ENCODE measurements at places on chromosomes 6 and 20. TPM values are rescaled to one million over a fixed set of nuclear protein-coding genes. Genes with fewer than 3 reads are reported as not detected.

Gene SMOC2
- total RNA-seq = 217 TPM

Gene MPIG6B
- total RNA-seq = not detected

Gene RIN2
- total RNA-seq = 50.8 TPM

Gene DCBLD1
- total RNA-seq = 10.1 TPM

Gene SULF2
- 82.0 TPM for total RNA-seq

Gene SNTA1
- total RNA-seq = 26.8 TPM

Gene AGER
- total RNA-seq = 1.4 TPM

Gene MCUR1
- 8.5 TPM for total RNA-seq

Gene MICB
- 1.8 TPM for total RNA-seq

Gene GABRR1
- not detected for total RNA-seq

Gene GPANK1
- total RNA-seq = 17.9 TPM

Gene VWA7
- total RNA-seq = 0.54 TPM

- ATAC-seq = no peak
Observed at GRCh38 chr6:135395136-135395535, 102.4 kb downstream of the AHI1 start.

- no peak for ATAC-seq
Observed at GRCh38 chr6:120496661-120497060, 837.6 kb downstream of the TBC1D32 start.

DNA sequence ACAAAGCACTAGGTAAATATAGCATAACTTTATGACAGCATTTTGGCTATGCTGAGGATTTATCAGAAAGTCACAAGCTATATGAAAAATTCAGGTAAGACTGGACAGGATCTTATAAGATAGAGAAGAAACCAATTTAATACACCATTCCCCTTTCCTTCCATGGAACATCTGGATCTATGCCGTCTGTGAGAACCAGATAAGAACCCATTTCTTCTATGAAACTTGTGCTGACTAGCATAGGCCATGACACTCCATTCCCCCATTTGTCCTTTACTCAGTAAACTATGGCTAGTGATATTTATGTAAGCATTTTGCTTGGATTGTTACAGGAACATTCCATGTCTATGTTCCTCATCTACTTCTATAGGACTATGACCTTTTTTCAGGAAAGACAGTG is 437.7 kb downstream of the ADGRB3 start:
- ATAC-seq = no peak

GRCh38 chr20:20369250-20370093 is 1.6 kb downstream of the INSM1 start:
- ATAC-seq = no peak

DNA sequence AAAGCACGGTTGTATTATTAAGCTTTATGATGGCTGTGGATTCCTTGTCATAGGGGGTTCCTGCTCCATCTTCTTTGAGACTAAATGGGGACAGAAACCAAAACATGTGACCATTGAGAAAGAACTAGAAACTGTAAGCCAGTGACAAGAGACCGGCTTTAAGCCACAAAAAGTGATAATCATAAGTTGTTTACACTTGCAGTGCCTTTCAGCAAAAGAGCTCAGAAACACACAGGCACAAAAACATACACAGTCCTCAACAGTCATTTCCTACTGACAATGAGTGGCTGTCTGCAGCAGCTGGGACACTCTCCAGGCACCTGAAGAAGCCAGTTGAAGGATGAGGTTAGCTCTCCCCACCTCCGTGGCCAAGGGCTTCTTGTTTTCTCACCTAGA is 20.0 kb upstream of the UBE2J1 start:
- no peak for ATAC-seq

DNA sequence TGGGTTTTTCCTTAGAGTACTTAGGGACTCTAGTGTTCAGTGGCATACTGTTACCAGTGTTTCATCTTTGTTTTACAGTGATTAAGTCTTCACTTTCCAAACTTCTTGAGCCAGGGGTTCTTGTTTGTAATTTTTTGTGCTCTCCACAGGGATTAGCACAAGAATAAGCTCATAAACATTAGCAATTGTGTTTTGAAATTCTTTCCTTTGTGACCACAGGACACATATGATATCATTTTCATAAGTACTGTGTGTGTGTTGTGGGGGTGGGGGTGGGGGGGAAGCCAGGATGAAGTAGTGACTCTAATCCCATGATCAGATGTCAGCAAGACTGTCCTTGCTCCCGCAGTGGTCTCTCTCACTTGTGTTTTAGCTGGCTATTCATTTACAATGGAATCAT is 101.5 kb upstream of the SCP2D1 start:
- ATAC-seq = no peak

DNA sequence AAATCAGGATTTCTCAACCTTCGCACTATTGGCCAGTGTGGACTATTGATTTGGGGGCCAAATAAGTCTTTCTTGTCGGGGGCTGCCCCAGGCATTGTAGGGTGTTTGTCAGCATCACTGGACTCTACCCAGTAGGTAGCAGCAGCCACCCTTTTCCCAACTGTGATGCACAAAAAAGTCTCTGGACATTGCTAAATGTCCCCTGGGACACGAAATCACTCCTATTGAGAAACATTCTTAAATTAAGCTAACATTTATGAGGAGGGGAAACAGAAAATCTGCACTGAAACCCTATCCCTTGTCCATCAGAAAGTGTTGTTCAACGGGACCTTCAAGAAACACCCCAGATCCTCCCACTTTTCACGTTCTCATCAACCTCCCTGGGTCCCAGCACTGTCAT is 54.2 kb downstream of the NFATC2 start:
- no peak for ATAC-seq

GRCh38 chr6:106648651-106649308 is 19.4 kb downstream of the QRSL1 start:
- ATAC-seq = no peak

DNA sequence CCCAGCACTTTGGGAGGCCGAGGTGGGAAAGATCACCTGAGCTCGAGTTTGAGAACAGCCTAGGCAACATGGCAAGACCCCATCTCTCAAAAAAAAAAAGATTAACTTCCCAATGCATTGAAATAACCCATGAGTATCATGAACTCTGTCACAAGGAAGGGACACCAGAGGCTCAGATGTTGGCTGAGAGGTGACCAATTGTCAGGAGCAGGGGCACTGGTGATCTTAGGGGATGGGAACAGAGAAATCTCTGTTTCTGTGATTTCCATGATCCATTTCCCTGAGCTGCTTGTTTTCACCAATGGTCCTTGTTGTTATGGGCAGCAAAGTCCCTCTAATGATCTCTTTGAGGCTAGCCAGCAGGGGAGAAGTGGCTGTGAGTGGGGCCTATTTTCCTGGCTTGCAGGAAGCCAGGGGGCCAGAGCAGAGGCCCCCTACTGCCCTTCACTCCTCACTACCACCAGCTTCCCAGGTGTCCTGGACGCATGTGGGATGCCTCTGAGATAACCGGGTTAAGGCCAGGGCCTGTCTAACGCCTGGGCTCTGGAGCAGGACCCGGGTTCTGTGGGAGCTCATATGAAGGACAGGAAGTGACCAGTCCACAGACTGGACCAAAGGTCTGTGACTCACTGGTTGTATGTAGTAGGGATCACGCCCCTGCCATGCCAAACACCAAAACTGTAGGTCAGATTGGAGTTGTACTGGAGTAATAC is 54.4 kb downstream of the PCNA start:
- no peak for ATAC-seq

GRCh38 chr6:116572162-116572561 is 858 bp downstream of the RWDD1 start:
- ATAC-seq = no peak

DNA sequence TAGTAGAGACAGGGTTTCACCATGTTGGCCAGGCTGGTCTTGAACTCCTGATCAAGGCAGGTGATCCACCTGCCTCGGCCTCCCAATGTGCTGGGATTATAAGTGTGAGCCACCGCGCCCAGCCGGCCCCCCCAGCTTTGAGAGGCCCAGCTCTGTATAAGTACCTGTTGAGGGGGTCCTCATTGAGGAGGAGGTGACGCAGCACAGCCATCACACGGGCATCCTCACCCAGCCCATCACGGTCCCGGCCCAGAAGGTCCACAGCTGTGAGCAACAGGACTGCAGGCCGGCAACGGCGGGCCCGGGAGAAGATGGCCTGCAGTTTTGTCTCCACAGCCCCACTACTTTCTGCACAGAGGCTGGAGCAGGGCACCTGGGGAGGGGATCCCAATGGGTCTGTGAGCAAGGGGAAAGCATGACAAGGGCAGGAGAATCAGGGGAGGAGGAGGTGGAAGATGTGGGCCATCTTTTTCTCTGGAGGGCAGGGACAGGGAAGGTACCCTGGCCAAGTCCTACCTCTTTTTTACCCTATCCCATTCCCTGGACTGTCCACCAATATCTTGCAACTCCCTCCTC is 7.7 kb downstream of the GNMT start:
- ATAC-seq = no peak

GRCh38 chr6:52186075-52186474 is at the start of gene IL17A:
Gene IL17A (plus strand): TSS chr6:52186375. CDS start chr6:52186432, 57 bp downstream.
- ATAC-seq = no peak

DNA sequence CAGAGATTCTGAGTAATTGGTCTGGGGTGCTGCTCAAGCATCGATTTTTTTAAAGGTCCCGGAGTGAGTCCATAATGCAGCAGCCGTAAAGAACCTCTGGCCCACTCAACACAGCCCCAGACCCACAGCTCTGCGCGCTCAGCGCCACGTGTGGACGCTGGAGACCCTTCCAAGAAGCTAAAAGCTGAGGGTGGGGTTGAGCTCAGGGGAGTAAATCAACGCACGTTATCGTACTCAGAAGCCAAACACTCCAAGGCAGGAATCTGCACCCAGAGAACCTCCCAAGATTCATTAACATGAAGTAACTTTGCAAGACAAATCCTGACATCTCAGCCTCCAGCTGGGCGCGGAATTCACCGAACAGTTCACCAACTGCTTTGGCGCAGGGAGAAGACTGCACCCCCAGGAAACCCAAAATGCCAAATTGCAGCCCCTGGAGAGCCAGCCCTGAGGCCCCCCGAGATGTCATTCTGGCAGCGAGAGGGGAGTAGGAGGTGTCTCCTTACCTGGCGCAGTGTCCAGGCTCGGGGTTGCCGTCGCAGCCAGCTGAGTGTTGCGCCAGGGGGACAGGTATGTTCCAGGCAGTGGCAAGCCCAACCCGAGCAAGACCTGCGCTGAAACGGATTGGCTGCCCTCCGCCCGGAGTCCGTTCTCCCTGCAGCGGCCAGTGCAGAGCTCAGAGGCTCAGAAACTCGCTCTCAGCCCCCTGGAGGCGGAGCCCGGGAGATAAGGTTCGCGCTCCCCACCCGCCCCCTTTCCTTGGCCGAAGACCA is at the start of gene COL21A1:
Gene COL21A1 (minus strand): TSS at position 700 of the 773 bp plus-strand sequence. CDS start 64,962 bp downstream, outside the sequence.
- ATAC-seq = peak; percentile 70

- no peak for ATAC-seq
Observed at GRCh38 chr20:57708694-57709673, 831 bp downstream of the PMEPA1 start.

GRCh38 chr6:56573624-56574023 is 69.1 kb downstream of the DST start:
- ATAC-seq = no peak

DNA sequence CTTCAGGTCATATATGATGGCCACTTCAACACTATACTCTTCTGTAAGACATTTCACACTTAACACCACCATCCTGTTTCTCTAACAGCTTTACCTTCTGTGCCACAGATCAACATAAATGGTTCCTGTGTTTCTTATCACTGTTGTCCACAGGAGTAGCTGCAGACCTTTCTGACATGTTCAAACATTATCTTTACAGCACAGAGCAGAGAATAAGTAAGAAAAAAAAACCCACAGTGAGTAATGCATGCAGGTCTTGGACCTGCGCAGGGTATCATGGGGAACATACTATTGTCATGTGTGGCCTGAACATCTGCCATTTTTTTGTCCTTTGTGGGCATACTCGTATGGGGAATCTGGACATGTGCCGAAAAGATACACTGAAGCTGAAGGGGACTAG is 161.9 kb downstream of the KIF16B start:
- ATAC-seq = no peak

GRCh38 chr20:14441201-14441600 is 103.8 kb upstream of the FLRT3 start:
- no peak for ATAC-seq
